ENCODE measurements at places on chromosomes 3 and 15. TPM values are rescaled to one million over a fixed set of nuclear protein-coding genes. Genes with fewer than 3 reads are reported as not detected.

GRCh38 chr3:153260681-153261080 is 98.7 kb downstream of the RAP2B start:
- no peak overlapping the region for H3K4me3 ChIP-seq
- H3K36me3 ChIP-seq: no peaks in the 10 kb centered on the region
- no peaks in the 10 kb centered on the region for H3K4me1 ChIP-seq
- H3K27ac ChIP-seq: no peak overlapping the region

GRCh38 chr3:27824312-27825200 is 102.4 kb upstream of the EOMES start:
- no peak for DNase-seq
- H3K4me1 ChIP-seq: no peaks in the 10 kb centered on the region
- no peaks in the 10 kb centered on the region for H3K27me3 ChIP-seq

DNA sequence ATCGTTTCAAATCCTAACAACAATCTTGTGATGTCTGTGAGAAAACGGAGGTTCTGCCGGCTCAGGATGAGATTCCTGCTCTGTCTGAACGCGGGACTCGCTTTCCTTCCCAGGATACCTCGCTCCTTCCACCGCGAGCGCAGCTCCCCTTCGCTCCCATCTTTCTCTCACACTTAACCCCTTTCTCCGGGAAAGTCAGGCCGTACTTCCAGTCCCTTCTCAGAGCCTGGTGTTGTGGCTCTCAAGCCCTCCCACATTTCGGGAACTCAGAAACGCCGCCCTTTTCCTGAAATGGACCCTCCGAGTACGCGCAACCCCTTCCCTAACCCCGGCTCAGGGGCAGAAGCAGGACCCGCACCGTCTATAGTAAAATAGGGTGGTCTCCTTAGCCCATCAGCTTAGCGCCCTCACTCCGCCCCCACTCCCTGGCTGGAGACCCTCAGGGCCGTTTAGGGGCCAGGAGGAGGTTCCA is 378 bp upstream of the FEM1B start:
- peak overlapping the region; percentile 91 for H3K27ac ChIP-seq
- DNase-seq: no peak
- no peaks in the 10 kb centered on the region for H3K27me3 ChIP-seq
- peaks cover 5% of the 10 kb centered on the region for H3K4me1 ChIP-seq
- peak overlapping the region; percentile 98 for H3K4me3 ChIP-seq
- H3K36me3 ChIP-seq: no peaks in the 10 kb centered on the region

DNA sequence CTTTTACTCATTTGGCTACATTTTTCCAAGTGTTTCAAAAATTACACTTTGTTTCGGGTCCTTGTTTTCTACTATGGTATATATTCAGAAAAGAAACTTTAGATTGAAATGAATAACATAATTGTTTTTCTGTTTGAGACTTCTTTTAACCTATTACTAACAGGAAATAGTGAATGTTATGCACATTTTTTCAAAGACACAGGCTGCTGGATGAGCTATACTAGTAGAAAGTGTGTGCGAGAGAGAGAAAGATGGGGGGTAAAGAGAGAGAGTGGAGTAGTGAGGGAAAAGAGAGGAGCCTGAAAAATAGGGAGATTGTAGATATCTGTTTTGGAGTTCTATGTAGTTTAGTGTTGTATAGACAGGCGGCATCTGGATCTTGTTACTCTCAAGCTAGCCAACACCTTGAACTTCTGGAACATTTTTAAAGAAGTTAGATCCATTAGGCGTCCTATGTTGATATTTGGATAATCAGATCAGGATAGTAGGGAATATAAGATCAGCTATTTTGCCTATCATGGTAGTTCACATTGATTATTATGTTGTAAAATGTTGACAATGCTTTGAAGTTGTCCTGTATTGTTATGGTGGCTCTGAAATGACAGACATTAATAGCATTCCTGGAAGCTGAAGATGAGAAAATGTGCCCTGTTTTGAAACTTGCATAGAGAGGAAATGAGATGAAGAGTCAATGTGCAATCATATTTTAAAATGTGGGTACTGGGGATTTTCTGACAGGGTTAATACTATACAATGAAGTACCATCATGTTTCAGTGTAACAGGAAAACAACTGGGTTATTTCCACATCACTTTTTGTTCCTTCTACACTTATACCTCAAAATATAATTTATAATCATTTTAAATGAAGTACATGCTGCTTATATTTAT is 2.6 kb downstream of the RBMS3 start:
- DNase-seq: no peak
- H3K27ac ChIP-seq: peak overlapping the region; percentile 53
- peaks cover 4% of the 10 kb centered on the region for H3K4me1 ChIP-seq
- no peaks in the 10 kb centered on the region for H3K36me3 ChIP-seq
- peak overlapping the region; percentile 79 for H3K4me3 ChIP-seq

- no peak overlapping the region for H3K4me3 ChIP-seq
- H3K27me3 ChIP-seq: no peaks in the 10 kb centered on the region
Measured at GRCh38 chr3:53056442-53056841, 10.6 kb upstream of the SFMBT1 start.

GRCh38 chr3:56054844-56055243 is 413.4 kb downstream of the ERC2 start:
- H3K36me3 ChIP-seq: no peaks in the 10 kb centered on the region
- H3K27ac ChIP-seq: no peak overlapping the region
- H3K4me3 ChIP-seq: no peak overlapping the region

DNA sequence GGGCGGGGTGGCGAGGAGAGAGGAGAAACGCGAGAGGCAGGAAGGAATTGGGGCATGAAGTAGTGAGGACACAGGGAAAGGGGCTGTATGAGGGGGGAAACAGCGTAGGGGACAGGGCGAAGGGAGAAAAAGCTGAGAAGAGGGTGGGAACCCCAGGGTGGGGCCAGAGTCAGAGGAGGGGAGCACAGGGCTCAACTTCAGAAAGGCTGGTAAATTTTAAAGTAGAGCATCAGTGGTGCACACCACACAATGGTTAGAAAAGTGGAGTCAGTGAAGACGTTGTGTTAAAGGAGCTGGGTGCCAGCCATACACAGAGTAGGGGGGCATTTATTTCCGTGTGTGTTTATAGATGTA is 3.0 kb upstream of the RPP25 start:
- no peak overlapping the region for H3K27ac ChIP-seq
- no peak for DNase-seq
- H3K4me3 ChIP-seq: no peak overlapping the region
- peaks cover 30% of the 10 kb centered on the region for H3K4me1 ChIP-seq
- H3K27me3 ChIP-seq: peaks cover 8% of the 10 kb centered on the region

GRCh38 chr15:27828746-27829145 is 270.4 kb downstream of the OCA2 start:
- no peaks in the 10 kb centered on the region for H3K36me3 ChIP-seq
- H3K4me1 ChIP-seq: no peaks in the 10 kb centered on the region
- no peak overlapping the region for H3K4me3 ChIP-seq
- DNase-seq: no peak
- no peaks in the 10 kb centered on the region for H3K27me3 ChIP-seq
- H3K27ac ChIP-seq: no peak overlapping the region

DNA sequence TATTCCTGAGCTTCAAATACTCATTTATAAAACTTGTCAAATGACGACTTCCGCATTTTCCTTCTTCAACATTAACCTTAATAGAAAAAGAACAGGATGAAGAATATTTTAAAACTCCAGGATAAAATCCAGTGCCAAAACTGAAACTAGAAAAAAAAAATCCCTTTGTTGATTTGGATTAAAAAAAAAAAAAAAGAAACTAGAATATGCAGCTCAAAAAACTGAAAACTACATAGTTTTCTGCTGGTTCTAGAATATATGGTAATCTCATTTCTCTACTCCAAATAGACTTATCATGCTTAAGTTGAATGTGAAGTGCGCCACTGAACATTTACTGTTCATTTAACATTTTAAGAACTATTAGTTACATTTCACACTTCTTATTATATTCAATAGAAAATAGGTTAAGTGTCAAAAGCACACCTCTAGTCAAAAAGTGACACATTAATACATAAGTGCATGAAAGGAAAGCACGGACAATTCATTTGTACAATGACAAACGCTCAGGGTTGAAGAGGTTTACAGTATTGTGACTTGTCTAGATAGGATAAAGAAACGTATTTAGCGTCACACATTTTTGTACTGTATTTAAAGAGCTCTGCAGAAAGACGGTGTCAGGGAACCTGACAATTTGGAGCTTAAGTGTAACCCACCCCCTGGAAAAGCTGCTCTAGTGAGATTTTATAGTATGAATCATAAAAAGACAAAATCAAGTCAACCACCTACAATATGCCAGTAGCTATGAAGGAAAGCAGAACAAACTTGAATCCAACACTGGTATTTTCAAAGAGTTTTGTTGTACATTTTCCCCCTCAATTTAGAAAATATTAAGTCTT is 5.8 kb downstream of the TRA2B start:
- peaks cover 23% of the 10 kb centered on the region for H3K4me1 ChIP-seq
- H3K27ac ChIP-seq: peak overlapping the region; percentile 4
- H3K27me3 ChIP-seq: no peaks in the 10 kb centered on the region
- DNase-seq: no peak
- H3K4me3 ChIP-seq: peak overlapping the region; percentile 68

GRCh38 chr3:96182756-96183155 is 631.6 kb upstream of the EPHA6 start:
- H3K4me1 ChIP-seq: no peaks in the 10 kb centered on the region
- no peaks in the 10 kb centered on the region for H3K27me3 ChIP-seq
- H3K36me3 ChIP-seq: no peaks in the 10 kb centered on the region
- no peak overlapping the region for H3K4me3 ChIP-seq

- no peak for DNase-seq
- H3K27me3 ChIP-seq: no peaks in the 10 kb centered on the region
- no peak overlapping the region for H3K27ac ChIP-seq
- H3K4me3 ChIP-seq: no peak overlapping the region
- no peaks in the 10 kb centered on the region for H3K4me1 ChIP-seq
- H3K36me3 ChIP-seq: no peaks in the 10 kb centered on the region
Measured at GRCh38 chr3:30733209-30733608, 126.8 kb downstream of the TGFBR2 start.

DNA sequence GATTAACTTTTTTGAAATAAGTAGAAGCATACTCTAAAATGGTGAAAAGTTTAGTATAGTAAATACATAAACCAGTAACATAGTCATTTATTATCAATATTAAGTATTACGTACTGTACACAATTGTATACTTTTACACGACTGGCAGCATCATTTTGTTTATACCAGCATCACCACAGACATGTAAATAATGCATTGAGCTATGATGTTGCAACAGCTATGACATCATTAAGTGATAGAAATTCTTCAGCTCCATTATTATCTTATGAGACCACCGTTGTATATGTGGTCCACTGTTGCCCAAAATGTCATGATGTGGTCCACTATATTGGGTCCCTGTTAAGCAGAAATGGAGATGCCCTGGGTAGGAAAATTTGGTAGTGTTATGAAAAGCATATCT is 51.3 kb downstream of the DRD3 start:
- no peaks in the 10 kb centered on the region for H3K4me1 ChIP-seq
- H3K27ac ChIP-seq: no peak overlapping the region
- peaks cover 3% of the 10 kb centered on the region for H3K27me3 ChIP-seq
- no peak for DNase-seq

GYG1 gene
- 22.4 TPM for total RNA-seq

ROBO2 gene
- 1.5 TPM for total RNA-seq

FBXO40 gene
- not detected for total RNA-seq

ZBED2 gene
- total RNA-seq: 0.32 TPM

ZNF774 gene
- total RNA-seq: 1.7 TPM

CFAP100 gene
- not detected for total RNA-seq

HIGD1A gene
- 73.9 TPM for total RNA-seq

REC114 gene
- total RNA-seq: not detected

Measured in GM12878 (cell line).